ENCODE measurements at places on chromosomes 3 and 15.

DNA sequence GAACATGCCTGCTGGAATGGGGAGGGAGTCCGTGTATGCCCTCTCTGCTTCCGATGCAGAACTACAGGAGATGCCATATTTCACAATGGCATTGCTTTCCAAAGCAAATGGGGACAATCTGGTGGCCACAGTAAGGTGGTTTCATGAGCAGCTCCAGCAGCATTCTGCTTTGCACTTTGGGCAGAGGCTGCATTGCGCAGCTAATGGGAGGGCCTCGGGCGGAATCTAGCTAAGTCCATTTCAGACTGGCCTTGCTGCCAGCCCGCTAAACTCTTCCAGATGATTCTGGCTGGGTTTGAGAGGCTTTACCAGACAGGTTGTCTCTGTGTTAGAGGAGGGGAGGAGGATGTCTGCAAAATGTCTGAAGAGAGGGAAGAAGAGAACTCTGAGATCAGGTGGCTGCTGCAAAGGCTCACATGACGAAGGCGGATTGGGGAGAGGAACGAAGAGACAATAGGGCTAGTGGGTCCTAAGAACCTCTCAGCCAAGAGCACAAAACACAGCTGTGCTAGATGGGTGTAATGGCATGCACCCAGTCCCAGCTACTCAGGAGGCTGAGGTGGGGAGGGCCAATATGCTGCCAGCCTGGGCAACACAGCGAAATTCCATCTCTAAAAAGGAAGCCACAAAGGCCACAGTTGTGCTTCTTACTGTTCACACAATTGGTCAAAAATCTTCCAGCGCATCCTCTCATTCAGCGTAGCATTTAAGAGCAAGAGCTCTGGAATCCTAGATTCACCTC, 63.7 kb downstream of the BDH1 start:
- no peak for DNase-seq

DNA sequence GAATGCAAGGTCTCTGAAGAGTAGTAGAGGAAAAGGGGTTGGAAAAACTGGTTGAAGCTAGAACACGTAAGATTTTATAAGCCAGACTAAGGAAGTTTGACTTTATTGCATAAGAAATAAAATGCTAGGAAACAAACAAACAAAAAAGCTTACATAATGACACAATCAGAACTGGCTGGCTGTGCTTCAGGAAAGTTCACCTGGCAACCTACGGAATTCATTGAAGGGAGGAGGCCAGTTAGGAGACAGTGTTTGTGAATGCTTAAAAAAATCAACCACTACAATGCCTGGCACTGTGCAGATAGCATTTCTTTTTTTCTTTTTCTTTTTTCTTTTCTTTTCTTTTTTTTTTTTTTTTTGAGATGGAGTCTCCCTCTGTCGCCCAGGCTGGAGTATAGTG, 1.9 kb upstream of the ICE2 start:
- DNase-seq: no peak

- DNase-seq: no peak
These were observed 85.3 kb upstream of the VEPH1 start for GRCh38 chr3:157588386-157589060.

- no peak for DNase-seq
These were observed 498.2 kb downstream of the PYDC2 start for GRCh38 chr3:191958980-191959671.

- no peak for DNase-seq
These were observed 7.3 kb downstream of the UNC13C start for GRCh38 chr15:53985562-53985961.
